ENCODE measurements at places on chromosomes 1 and 21.

- DNase-seq, result peak; percentile 40
These were observed 482.4 kb downstream of the NPHP4 start for GRCh38 chr1:5509664-5510452.

DNA sequence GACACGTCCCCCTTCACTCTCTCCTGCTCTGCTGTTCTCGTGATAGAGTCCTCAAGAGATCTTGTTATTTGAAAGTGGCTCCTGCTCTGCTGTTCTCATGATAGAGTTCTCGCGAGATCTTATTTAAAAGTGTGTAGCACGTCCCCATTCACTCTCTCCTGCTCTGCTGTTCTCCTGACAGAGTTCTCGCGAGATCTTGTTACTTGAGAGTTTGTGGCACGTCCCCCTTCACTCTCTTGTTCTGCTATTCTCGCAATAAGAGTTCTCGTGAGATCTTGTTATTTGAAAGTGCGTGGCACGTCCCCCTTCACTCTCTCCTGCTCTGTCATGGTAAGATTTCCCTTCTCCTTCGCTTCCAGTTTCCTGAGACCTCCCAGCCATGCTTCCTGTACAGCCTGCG lies 47.9 kb downstream of the SMYD3 start:
- DNase-seq, result no peak

DNA sequence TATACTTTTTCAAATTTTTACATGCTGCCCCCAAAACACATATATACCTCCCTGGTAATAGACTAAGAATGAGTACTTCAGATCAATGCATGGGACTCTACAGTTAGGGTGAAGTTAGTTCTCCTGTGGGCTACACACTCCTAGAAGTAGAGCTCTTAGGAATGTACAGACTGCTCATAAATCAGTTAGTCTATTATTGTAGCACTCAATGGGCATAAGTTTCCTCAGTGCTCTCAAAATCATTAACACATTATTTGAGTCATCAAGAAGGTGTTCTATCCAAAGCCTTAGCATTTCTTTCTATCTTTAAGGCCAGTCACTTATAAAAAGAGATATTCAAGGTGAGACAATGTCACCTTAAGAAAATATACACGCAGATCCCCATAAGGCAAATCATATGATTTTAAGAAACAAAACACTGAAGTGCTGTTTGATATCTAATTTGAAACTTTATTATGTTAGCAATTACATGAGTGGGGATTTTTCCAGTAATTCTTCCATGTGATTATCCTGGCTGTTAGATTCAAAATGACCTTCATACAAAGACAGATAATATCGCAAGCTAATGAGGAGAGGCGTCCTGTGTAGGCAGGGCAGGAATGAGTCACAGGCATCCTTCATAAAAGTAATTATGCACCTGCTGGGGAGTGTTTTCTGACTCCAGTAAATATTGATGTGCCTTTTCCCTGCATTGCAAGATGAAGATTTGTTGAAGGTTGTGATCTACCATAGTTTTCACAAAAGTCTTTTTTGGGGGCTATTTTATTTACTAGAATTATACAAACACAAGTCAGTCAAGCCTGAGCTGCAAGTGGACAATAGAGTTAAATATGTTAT lies 167.2 kb upstream of the ATP1B1 start:
- no peak for DNase-seq

DNA sequence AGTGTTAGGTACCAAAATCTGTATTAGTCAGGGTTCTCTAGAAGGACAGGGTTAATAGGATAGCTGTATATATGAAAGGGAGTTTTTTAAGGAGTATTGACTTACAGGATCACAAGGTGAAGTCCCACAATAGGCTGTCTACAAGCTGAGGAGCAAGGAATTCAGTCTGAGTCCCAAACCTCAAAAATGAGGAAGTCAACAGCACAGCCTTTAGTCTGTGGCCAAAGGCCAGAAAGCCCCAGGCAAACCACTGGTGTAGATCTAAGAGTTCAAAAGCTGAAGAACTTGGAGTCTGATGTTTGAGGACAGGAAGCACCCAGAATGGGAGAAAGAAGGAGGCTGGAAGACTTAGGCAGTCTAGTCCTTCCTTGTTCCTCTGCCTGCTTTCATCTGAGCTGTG lies 487.5 kb upstream of the CHRM3 start:
- no peak for DNase-seq

DNA sequence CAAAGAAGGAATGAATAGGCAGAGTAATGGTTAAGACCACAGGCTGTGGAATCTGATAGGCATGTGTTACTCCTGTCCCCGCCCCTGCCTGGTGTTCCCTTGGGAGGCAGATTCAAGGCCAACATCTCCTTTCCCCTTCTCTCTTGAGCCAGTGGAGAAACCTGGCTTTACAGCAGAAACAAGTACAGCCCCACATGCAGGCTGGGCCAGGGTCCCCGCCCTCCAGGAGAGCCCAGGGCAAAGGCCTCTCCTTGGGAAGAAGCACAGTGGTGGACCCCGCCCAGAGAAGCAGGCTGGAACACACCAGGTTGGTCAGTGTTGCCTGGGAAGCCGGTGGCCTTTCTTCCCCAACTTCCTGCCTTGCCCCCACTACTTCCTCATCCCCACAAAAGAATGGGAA lies 6.8 kb downstream of the C1orf167 start:
- no peak for DNase-seq
